Effector CD4-positive, alpha-beta T cell (primary cell): ENCODE measurements at places on chromosomes 2 and 18.

DNA sequence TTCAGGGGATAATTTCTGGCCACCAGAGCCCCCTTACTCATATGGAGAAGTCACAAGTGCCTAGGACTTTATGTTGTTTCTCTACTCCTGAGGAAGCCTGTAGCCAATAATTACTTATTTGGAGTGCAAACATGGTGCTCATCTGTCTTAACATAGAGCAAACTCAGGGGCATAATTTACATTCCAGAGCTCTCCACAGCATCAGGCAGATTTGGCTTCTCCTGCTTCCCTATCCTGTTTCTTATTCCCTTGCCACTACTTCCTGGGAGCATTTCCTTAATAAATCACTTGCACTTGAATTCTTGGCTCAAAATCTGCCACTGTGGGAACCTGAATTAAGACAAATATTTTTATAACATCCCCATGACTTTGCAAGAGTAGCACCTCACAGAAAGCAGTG lies 960.9 kb downstream of the SOCS6 start:
- DNase-seq, result no peak

DNA sequence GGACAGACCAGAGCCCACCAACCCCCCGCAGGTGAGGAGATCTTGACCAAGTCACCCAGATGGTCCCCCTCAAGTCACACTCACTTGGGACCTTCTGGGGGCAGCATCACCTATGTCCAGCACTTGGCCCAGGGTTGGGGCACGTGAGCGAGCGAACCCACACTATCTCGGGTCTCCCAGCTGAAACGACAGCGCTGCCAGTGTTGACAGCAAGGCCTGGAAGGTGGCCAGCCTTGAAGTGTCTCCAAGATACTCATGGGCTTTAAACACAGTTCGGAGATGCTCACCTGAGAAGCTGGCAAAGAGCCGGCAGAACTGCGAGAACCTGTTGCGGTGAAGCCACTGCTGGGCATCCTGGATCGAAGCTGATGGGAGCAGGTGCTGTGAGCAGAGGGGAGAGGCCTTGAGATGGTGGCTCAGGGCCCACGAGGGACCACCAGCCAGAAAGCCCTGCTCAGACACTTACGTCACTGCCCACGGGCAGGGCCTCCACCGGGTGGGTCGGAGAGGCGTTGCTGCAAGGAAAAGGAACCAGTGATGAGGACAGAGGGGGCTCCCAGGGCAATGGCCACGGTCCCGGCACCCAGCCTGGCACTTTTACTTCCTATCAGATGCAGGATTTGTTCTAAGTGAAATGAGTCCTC lies 47.5 kb downstream of the TFCP2L1 start:
- DNase-seq, result no peak

DNA sequence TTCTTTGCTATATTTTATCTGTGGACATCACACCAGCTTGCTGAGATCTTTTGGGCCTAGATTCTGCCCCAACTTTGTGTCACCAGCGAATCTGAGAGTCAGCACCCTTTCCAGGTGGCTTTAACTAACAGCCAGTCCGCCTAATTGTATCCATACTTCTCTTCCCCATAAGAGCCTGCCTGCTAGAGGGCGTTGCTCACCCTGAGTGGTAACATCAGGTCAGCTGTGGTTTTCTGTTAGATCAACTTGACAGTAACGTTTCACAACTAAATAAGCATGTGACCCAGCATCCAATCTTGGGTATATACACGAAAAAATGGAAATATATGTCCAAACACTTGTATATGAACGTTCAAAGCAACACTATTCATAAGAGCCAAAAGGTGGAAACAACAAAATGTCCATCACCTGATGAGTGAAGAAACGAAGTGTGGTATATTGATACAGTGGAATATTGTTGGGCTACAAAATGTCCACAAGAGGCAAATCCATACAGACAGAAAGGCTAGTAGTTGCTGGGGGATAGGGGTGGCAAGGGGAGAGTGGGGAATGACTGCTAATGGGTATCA lies 24.9 kb downstream of the EFHD1 start:
- DNase-seq, result no peak

DNA sequence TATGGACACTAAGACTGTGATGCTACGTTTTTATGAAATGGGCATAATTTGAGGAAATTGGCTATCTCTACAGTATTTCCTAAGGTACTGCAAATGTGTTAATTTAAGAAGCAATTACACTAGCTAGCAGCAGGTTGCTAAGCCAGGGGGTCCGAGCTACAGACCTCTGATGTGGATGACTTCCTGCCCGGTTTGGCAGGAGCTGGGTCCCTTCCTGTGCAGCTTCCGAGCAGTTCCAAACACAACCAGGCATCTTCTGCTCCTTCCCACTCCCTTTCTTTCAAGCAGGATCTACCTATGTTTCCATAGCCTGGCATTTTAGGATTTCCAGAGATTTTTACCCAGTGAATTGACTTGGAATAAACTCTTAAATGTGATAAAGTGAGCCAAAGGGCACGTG lies 55.7 kb downstream of the SCN2A start:
- DNase-seq, result no peak

GRCh38 chr2:12556762-12557161 lies 160.0 kb upstream of the TRIB2 start:
- DNase-seq, result no peak

- no peak for DNase-seq
These were observed 522.3 kb downstream of the EIPR1 start for GRCh38 chr2:2855297-2855696.

- no peak for DNase-seq
These were observed 202.3 kb downstream of the MREG start for GRCh38 chr2:215811003-215811402.

- no peak for DNase-seq
These were observed 162.0 kb downstream of the DTNA start for GRCh38 chr18:34872066-34872465.

GRCh38 chr2:67046591-67046990 lies 350.5 kb upstream of the ETAA1 start:
- DNase-seq, result no peak

DNA sequence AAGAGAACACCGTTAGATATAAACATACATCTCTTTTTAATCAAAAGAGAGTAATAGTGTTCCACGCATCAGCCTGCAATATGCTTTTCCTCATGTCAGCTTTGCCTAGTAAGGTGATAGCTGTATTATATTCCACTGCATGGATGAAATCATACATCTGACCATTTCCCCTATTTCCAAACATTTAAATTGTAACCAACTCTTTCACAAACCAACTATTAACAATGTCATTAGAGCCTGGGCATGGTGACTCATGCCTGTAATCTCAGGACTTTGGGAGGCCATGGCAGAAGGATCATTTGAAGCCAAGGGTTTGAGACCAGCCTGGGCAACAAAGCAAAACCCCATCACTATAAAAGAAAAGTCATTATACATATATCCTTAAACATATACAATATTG lies 284.8 kb downstream of the BCL11A start:
- DNase-seq, result no peak

DNA sequence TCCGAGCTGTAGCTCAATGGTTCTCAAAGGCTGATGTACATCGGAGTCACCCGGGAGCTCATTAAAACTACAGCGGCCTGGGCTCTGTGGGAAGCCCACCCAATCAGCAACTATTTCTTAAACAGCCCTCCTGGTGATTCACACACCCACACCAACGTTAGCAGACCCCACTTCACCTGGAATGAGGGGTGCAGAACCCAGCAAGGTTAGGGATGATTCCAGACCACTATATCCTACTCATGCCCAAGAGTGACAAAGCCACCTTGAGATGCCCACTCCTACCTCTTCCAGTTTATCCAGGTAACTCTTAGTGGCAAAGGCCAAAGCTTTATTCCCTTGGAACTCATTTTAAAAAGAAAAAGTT lies 149.7 kb downstream of the RHBDD1 start:
- no peak for DNase-seq

GRCh38 chr2:230879271-230879882 lies 14.6 kb downstream of the ITM2C start:
- DNase-seq, result no peak

- no peak for DNase-seq
These were observed 95.9 kb downstream of the LPIN1 start for GRCh38 chr2:11842336-11842735.

- no peak for DNase-seq
These were observed 50.4 kb downstream of the MALT1 start for GRCh38 chr18:58721566-58722239.

DNA sequence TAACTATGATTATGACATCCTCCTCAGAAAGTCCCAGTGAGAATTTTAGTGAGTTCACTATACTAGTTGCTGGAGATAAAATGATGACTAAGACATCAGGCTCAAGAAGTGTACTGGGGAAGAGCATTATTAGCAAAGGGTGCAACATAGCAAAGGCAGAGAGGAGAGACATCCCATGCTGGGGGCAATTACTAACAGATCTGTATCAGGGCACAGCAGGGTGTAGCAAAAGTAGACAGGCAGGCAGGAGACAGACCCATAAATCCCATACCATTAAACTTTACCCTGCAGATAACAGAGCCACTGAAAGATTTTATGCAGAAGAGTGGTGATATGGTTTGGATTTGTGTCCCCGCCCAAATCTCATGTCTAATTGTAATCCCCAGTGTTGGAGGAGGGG lies 161.7 kb downstream of the SP3 start:
- DNase-seq, result no peak

GRCh38 chr2:211957799-211958198 lies 580.8 kb downstream of the ERBB4 start:
- no peak for DNase-seq

- DNase-seq, result no peak
These were observed 16.8 kb downstream of the PPP1CB start for GRCh38 chr2:28768422-28768821.

DNA sequence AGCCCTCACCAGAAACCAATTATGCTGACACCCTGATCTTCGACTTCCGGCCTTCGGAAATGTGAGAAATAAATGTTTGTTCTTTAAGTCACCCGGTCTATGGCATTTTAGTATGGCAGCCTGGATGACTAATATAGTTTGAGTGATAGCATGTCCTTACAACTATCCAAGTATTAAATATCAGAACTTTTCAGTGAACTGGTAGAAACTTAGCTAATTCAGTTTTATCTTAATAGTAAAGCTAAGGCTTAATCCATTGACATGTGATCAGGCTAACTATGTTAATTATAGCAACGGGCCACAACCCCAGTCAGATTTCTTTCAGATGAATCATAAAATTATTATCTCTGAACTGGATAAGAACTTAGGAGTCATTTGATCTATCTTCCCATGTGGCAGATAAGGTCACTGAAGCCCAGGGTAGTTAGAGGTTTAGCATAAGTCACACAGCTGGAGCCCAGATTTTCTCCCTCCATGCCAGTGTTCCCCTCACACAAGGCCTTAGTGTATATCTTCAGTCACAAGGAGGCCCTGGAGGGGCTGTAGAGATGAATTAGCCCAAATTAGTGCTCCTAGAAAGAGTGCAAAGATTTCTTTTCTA lies 40.7 kb upstream of the UPP2 start:
- DNase-seq, result no peak

DNA sequence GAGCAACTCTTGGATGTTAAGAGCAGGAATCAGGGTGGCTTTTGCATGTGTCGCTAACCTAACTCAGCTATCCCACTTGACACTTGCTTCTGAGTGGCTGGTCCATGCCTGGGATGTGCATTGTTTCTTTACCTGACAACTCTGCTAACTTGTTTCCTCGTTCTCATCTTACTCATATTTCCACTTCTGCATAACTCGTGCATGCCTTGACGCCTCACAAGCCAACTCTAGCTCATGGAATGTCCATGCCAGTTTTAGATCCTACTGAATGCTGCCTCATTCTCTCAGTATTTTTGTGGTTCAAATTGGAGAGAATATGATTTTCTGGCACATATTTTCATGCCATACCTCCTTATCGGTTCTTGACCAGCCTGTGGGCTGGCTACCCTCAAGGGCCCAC lies 52.5 kb downstream of the CDCA7 start:
- no peak for DNase-seq

- DNase-seq, result no peak
These were observed 159.1 kb upstream of the LHCGR start for GRCh38 chr2:48914477-48915089.

DNA sequence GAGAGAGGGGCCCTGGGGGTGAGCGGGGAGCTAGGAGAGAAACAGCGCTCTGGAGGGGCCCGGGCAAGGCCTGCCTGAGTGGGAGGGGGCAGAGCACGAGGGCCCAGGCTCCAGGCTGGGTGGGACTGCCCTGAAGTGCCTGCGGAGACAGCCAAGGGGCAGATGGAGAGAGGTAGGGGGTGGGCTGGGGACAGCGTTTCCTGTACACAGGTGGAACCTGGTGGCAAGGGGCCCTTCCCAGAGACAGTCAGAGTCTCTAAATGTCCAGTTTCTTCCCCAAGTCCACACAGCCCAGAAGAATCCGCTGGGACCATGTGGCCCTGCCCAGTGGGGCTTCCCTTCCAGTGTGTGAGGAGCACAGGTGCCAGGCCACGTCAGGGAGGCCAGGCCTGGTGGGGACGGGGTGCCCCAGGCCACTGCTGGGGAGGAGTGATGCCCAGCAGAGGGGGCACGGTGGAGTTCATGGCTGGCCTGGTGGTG lies 1.7 kb upstream of the GPR35 start:
- DNase-seq, result no peak

DNA sequence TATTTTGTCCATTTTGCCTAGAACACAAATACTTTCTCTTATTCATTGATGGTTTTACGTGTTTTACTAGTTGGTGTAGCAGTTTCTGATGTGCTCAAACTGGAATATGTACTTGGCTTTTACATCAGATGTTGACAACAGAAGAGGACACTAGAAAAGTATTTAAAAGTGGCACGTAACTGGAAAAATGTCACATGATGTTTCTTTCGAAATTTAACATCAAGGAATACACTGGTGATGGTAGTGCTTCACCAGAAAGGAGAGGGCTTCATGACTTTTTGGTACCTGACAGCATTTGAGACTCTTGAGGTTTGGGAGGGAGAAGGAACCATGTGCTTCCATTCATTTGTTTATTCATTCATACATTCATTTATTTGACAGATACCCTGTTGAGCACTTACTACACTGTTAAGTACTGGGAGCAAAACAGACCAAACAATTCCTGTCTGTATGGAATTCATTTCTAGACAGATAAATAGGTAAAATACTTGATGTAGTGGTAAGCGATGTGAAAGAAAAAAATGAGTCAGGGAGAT lies 1.5 kb downstream of the GIGYF2 start:
- no peak for DNase-seq

DNA sequence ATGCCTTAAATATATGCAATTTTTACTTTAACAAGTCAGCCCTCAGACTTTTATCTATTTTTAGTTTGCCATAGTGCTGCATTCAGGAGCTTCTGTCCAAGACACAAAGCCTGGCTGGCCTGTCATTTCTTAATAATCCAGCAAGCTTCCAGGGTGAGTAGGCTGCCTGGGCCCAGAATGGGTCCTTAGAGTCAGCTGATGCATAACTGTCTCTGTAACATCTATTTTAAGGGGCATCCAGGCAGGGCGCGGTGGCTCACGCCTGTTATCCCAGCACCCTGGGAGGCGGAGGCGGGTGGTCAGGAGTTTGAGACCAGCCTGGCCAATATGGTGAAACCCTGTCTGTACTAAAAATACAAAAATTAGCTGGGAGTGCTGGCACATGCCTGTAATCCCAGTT lies 11.8 kb upstream of the GNLY start:
- no peak for DNase-seq

GRCh38 chr2:37800176-37800858 lies 124.8 kb upstream of the RMDN2 start:
- DNase-seq, result no peak
